ENCODE measurements at places on chromosomes 4 and X. TPM values are rescaled to one million over a fixed set of nuclear protein-coding genes. Genes with fewer than 3 reads are reported as not detected.
A peak's percentile ranks its signal among the peaks of the same experiment; 100 is the strongest.

- H3K4me1 ChIP-seq: no peaks in the 10 kb centered on the region
- H3K36me3 ChIP-seq: no peaks in the 10 kb centered on the region
- DNase-seq: no peak
- no peak overlapping the region for H3K4me3 ChIP-seq
- no peaks in the 10 kb centered on the region for H3K27me3 ChIP-seq
- no peak overlapping the region for H3K27ac ChIP-seq
Measured at GRCh38 chrX:140967036-140967435, 35.4 kb upstream of the SPANXB1 start.

DNA sequence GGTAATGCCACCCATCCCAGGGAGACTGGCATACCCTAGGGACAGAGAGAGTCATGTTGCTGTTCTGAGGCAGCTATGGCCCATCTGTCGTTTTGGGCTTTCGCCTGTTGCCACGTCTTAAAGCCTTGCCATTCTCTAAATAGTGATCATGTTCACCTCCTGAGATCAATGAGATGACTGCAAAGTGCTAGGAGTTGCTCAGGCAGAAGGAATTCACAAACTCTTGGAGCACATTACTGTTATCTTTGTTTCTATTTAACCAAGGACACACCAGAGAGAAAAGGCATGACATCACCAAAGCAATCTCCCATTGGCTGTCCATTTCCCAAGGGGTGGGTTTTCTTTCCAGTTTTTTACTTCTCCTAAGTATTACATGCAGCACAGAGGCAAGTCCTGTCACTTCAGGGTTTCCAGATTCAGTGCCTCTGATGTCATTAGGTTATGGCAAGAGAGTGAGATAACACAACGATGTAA, 37.1 kb upstream of the SETD7 start:
- no peaks in the 10 kb centered on the region for H3K27me3 ChIP-seq
- no peaks in the 10 kb centered on the region for H3K36me3 ChIP-seq
- H3K4me3 ChIP-seq: no peak overlapping the region
- DNase-seq: no peak
- no peak overlapping the region for H3K27ac ChIP-seq
- peaks cover 12% of the 10 kb centered on the region for H3K4me1 ChIP-seq

DNA sequence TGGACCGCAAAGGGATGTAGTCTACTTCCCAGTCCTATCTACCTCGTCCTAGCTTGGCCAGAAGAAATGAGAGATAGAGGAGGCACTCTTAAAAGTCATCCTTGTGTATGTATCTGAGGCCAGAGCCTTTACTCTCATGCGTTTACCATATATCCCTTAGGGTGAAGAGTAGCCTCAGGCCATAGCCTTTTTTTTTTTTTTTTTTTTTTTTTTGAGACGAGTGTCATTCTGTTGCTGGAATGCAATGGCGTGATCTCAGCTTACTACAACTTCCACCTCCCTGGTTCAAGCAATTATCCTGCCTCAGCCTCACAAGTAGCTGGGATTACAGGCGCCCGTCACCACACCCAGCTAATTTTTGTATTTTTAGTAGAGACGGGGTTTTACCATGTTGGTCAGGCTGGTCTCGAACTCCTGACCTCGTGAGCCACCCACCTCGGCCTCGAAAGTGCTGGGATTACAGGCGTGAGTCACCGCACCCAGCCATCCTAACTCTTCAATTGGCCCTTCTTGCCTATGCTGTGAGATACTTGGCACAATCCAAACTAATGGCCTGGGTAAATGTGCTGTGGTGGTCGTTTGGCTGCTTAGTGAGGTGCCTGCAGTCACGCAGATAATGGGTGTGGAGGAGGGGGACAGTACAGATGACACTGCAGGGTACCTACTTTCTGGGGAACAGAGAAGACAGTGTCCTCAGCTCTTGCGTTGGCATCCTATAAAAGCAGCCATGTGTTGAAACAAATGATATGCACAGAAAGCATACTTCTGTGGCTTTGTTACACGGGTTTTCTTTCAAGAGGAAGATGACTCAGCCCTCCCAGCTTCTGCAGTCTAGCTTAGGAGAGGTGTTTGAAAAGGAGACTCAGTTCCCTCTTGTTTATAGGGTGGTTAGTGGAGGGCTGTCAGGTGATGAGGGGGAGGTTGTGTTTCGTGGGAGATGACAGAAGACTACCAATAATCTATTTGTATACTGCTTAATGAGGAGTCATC, 10.4 kb upstream of the DGAT2L6 start:
- no peak overlapping the region for H3K27ac ChIP-seq
- H3K4me3 ChIP-seq: no peak overlapping the region
- H3K4me1 ChIP-seq: no peaks in the 10 kb centered on the region
- peaks cover 3% of the 10 kb centered on the region for H3K27me3 ChIP-seq
- H3K36me3 ChIP-seq: no peaks in the 10 kb centered on the region

DNA sequence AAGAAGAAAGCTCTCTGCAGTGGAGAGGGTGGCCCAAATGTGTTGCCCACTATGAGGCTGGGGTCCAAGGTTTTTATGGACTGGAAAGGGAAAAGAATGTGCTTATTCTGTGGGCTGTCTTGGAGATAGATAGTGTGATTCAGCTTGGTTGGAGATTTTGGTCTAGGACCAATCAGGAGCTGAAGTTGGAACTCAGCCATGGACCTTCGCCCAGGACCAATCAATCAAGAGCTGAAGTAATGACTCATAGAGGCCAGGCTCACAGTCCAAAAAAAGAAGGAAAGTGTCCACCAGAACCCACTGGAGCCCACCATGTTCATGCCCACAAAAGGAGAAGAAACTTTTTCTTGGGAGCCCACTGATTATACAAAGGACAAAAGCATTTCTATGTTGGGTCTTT, 369.5 kb downstream of the UBE2NL start:
- no peak overlapping the region for H3K4me3 ChIP-seq
- no peak for DNase-seq
- H3K36me3 ChIP-seq: no peaks in the 10 kb centered on the region
- H3K27me3 ChIP-seq: no peaks in the 10 kb centered on the region

- no peaks in the 10 kb centered on the region for H3K36me3 ChIP-seq
- H3K27ac ChIP-seq: no peak overlapping the region
- no peak overlapping the region for H3K4me3 ChIP-seq
- DNase-seq: no peak
- no peaks in the 10 kb centered on the region for H3K4me1 ChIP-seq
- H3K27me3 ChIP-seq: no peaks in the 10 kb centered on the region
Measured at GRCh38 chr4:18077808-18078207, 56.3 kb upstream of the LCORL start.

DNA sequence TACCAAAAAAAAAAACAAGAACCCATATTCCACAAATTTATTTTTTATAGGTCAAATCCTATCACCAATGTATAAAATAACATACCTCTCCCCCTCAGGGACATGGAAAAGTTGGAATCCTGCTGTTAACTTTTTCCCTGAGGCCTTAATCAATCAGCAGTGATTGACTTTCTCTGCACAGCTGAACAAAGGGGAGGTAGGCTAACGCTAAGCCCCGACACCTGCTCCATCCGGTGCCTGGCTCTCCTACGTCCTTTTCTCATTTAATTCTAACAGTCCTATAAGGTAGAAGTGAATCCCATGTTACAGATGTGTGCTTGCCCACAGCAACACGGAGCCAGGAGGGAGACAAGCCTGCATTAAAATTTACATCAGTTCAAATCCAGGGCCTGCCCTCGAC, 2.8 kb downstream of the CENPU start:
- no peak overlapping the region for H3K27ac ChIP-seq
- no peak overlapping the region for H3K4me3 ChIP-seq
- H3K36me3 ChIP-seq: no peaks in the 10 kb centered on the region
- no peak for DNase-seq

- H3K36me3 ChIP-seq: no peaks in the 10 kb centered on the region
- no peak overlapping the region for H3K27ac ChIP-seq
- DNase-seq: no peak
- no peaks in the 10 kb centered on the region for H3K4me1 ChIP-seq
- H3K4me3 ChIP-seq: no peak overlapping the region
Measured at GRCh38 chr4:184171011-184171410, 46.7 kb downstream of the ENPP6 start.

DNA sequence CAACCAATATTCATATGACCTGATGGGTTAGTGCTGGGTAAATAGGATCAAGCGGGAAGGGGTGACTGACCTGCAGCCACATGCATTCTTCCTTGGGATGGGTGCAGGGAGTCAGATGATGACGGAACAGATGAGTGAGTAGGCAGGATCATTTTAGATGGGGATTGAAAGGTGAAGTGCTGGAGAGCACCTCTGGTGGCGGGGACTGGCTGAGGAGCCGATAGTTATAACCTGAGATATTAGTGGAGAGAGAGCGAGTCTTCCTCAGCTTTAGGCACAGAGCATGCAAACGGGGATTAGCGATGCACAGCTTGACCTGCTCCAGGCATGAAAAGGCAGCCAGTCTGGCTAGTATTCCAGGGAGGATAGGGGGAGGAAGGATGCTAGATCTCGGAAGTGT, 99.1 kb downstream of the AFF1 start:
- peaks cover 100% of the 10 kb centered on the region for H3K4me1 ChIP-seq
- DNase-seq: no peak
- H3K4me3 ChIP-seq: no peak overlapping the region
- peak overlapping the region; percentile 71 for H3K27ac ChIP-seq

DNA sequence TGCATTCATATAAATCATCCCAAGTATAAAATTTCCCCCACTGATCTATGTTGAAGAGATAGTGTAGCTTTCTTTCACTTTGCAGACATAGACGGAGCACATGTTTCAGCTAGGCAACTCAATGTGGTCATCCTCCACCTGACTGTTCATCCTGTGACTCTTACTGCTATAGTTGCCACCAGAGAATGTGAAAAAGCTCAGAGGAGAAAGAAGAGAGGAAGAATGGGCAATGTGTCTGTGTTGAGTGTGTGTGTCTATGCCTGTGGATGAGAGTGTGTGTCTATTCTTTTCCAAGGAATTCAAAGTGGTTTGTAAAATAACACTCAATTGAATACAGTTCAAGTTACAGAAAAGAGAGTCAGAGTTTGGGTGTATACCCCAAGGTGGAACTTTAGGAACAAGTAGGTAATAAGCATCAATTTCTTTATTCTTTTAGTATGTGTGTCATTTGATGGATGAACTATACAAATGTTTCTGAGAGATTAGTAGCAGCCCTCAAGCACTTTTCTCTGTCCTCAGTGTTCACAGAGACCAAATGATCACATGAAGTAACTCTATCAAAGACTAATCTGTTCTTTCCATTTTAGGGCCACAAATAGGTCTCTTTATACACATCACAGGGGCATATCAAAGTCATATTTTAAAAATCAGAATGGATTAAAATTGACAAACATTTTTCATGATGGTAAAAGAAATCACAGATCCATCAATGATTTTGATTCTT, 2.3 kb downstream of the SNCA start:
- H3K27me3 ChIP-seq: peaks cover 16% of the 10 kb centered on the region
- no peaks in the 10 kb centered on the region for H3K36me3 ChIP-seq
- H3K27ac ChIP-seq: no peak overlapping the region
- no peak overlapping the region for H3K4me3 ChIP-seq
- no peaks in the 10 kb centered on the region for H3K4me1 ChIP-seq

DNA sequence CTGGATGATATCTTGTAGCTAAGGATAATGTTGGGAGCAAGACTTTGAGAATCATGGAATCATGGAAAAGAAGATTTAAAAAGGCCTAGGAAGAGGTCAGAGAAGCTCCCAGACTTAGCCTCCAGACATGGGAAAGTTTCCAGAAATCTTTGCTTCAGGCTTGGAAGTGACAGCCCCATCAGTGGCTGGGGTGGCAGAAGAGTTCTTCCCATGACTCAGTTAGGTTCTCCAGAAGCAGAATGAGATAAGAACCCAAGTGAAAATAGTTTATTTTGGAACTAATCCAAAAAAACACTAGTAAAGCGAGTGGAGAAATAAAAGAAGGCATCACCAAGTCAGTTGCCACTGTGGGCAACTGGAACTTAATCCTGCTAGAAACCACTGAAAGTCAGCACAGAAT, 506.9 kb downstream of the MID1IP1 start:
- no peaks in the 10 kb centered on the region for H3K27me3 ChIP-seq
- H3K4me3 ChIP-seq: no peak overlapping the region
- no peaks in the 10 kb centered on the region for H3K4me1 ChIP-seq
- H3K27ac ChIP-seq: no peak overlapping the region
- no peak for DNase-seq

DNA sequence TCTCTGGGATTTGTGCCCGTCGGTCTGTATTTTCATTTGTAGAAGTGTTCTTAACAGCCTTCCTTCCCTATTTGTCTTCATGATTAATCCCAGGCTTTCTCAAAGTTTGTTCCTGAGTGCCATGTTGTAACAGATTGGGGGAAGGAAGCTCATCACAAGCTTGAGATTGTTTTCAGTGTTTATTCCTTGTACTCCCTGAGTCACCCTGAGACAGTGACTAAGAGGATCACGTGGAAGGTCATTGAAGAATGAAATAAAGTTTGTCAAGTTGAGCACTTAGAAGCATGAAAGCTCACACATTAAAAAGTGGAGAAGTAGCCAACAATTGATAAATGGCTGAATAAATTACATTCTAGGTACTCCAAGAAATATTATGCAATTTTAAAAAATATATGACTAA, 153.5 kb upstream of the FAM241A start:
- no peaks in the 10 kb centered on the region for H3K4me1 ChIP-seq
- no peak overlapping the region for H3K27ac ChIP-seq
- no peaks in the 10 kb centered on the region for H3K27me3 ChIP-seq

GRCh38 chr4:79292008-79292407, 33.9 kb downstream of the NAA11 start:
- H3K27ac ChIP-seq: no peak overlapping the region
- no peaks in the 10 kb centered on the region for H3K36me3 ChIP-seq
- H3K4me3 ChIP-seq: no peak overlapping the region
- H3K27me3 ChIP-seq: no peaks in the 10 kb centered on the region
- DNase-seq: no peak

The SMIM10 gene
- 16.8 TPM for total RNA-seq

The SAGE1 gene
- total RNA-seq: not detected

The USP17L26 gene
- total RNA-seq: not detected

DNA sequence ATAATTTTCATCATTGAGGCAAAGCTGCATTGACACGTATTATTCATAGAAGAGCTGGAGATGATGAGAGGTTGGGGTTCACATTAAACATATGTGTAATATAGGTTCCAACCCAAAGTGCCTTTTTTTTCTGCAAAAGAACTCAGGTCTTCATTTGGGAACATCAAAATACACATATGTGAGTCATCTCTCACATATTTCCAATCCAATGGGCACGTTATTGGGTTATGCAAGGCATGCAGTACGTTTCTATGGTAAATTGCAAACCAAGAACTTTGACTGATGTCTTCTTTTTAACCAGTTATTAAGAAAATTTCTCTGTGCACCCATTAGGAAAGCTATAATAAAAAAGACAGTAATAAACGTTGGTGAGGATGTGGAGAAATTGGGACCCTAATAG, 150.3 kb upstream of the FAM9B start:
- no peak for DNase-seq
- no peaks in the 10 kb centered on the region for H3K4me1 ChIP-seq
- peaks cover 7% of the 10 kb centered on the region for H3K27me3 ChIP-seq
- no peak overlapping the region for H3K27ac ChIP-seq

- no peak overlapping the region for H3K4me3 ChIP-seq
- H3K4me1 ChIP-seq: peaks cover 7% of the 10 kb centered on the region
- no peak overlapping the region for H3K27ac ChIP-seq
- H3K27me3 ChIP-seq: no peaks in the 10 kb centered on the region
- DNase-seq: no peak
Measured at GRCh38 chr4:78923464-78924312, 15.6 kb downstream of the PAQR3 start.

GRCh38 chr4:56102601-56103000, 153.9 kb downstream of the CEP135 start:
- H3K27ac ChIP-seq: no peak overlapping the region
- no peak overlapping the region for H3K4me3 ChIP-seq
- no peaks in the 10 kb centered on the region for H3K27me3 ChIP-seq
- H3K4me1 ChIP-seq: no peaks in the 10 kb centered on the region
- no peaks in the 10 kb centered on the region for H3K36me3 ChIP-seq
- DNase-seq: no peak
